ENCODE measurements at places on chromosomes 5 and 9.

DNA sequence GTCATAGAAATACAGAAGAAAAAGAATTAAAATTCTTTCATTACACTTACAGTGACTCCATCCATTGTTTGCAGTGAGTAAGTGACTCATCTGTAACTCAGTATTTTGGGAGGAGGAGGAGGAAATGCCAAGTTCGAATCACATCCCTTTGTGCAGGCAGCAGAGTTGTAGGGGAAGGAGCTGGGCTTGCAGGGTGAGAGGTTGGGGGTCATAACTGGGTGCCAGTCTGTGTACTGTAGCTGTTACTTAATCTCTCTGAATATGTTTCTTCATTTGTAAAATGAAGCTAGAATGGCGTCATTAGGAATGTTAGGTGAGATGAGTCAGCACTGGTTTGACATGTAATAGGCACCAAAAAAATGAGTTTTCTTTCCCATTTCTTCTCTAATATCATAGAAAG lies 235.7 kb upstream of the ADAMTSL1 start:
- H3K36me3 ChIP-seq, result no peaks in the 10 kb centered on the region
- H3K4me1 ChIP-seq, result no peaks in the 10 kb centered on the region
- DNase-seq, result no peak
- H3K27ac ChIP-seq, result no peak overlapping the region

DNA sequence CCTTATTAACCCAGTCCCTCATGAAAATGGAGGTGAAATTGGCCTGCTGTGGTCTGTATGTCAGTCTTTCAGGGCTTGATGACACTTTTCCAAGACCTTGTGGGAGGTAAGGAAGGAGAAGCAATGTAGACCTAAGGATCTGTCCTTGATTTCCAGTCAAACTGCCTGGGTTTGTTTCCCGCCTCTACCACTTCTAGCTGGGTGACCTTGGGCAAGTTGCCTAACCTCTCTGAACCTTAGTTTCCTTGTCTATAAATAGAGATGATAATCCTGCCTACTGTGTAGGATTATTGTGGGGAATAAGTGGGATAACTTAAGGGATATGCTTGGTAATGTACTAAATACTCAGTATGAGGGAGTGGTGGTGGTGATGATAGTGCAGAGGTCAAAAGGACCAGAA lies 59.7 kb downstream of the PPARGC1B start:
- H3K27me3 ChIP-seq, result no peaks in the 10 kb centered on the region
- H3K36me3 ChIP-seq, result no peaks in the 10 kb centered on the region
- H3K4me3 ChIP-seq, result no peak overlapping the region
- H3K27ac ChIP-seq, result no peak overlapping the region

DNA sequence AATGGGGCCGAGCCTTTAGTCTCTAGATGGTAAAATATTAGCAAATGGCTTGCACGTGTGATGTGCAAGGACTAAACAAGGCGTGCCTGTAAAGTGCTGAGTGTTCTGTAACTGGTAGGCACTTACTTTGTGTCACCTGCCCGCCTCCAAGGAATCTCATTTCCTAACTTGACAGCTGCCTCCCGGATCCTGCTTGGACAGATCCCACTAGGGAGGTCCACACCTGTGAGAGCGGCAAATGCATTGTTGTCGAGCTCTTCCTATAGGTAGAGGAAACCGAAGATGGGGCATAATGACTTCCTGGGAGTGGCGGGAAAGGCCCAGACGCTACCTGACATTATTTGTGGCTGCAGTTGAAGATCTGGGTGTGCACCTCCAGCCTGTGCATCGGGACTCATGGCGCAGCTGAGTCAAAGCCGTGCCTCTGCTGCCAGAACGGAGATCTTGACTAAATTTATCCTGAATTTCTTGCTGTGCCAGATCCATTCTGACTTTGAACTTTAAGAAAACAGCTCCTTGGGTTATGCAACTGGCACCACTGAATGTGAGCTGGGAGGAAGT lies 79.8 kb downstream of the TENT4A start:
- no peak for DNase-seq
- H3K4me1 ChIP-seq, result no peaks in the 10 kb centered on the region
- H3K36me3 ChIP-seq, result no peaks in the 10 kb centered on the region
- no peaks in the 10 kb centered on the region for H3K27me3 ChIP-seq
- no peak overlapping the region for H3K27ac ChIP-seq
- H3K4me3 ChIP-seq, result no peak overlapping the region

DNA sequence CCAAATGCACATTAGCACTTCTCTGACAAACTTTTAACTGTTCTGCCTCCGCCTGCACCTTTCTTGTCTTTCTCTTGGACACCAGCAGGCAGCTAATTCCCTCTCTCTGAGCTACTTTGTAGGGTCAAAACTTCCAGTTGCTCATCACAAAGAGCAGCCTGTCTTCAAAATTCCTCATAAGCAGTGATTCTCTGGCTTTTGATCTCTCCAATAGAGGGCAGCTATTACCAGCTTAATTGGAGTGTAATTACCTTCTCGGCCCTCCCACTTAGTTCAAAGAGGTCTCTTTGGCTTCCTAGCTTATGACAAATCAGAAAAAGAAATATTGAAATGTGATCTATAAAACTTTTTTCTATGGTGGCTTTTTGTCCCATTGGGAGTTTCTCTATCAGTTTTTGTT lies 43.6 kb upstream of the RAD23B start:
- H3K4me1 ChIP-seq, result no peaks in the 10 kb centered on the region
- no peaks in the 10 kb centered on the region for H3K36me3 ChIP-seq
- H3K27me3 ChIP-seq, result no peaks in the 10 kb centered on the region
- H3K4me3 ChIP-seq, result no peak overlapping the region
- DNase-seq, result no peak

GRCh38 chr5:10655972-10656830 lies 92.3 kb downstream of the ANKRD33B start:
- H3K4me3 ChIP-seq, result no peak overlapping the region
- no peak for DNase-seq
- no peak overlapping the region for H3K27ac ChIP-seq
- peaks cover 3% of the 10 kb centered on the region for H3K36me3 ChIP-seq
- H3K27me3 ChIP-seq, result no peaks in the 10 kb centered on the region
- H3K4me1 ChIP-seq, result no peaks in the 10 kb centered on the region

DNA sequence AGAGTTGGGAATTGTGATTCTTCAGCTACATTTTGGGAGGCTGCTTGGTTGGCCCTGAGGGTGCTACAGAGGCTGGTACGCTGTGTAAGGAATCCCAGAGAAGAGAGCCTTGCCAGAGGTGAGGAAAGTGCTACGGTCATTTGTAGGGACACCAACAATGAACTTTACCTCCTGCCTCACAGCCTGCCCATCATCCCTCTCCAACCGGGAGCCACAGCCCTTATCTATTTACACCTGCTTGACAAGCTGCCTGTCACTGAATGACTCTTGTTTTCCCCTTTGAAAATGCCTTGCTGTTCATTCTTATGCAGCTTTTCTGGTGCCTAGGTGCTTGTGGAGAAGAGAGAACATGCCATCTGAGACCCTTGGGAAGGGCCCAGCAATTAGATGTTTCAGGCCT lies 110.8 kb downstream of the PCSK1 start:
- DNase-seq, result no peak
- H3K36me3 ChIP-seq, result no peaks in the 10 kb centered on the region
- H3K4me3 ChIP-seq, result no peak overlapping the region
- no peaks in the 10 kb centered on the region for H3K27me3 ChIP-seq
- H3K4me1 ChIP-seq, result no peaks in the 10 kb centered on the region

- DNase-seq, result no peak
- no peaks in the 10 kb centered on the region for H3K4me1 ChIP-seq
- no peaks in the 10 kb centered on the region for H3K36me3 ChIP-seq
- no peak overlapping the region for H3K27ac ChIP-seq
Observed at GRCh38 chr9:115883467-115884329, 269.9 kb upstream of the PAPPA start.

GRCh38 chr5:154444556-154445421 lies 1.0 kb upstream of the SAP30L start:
- peak overlapping the region; percentile 98 for H3K4me3 ChIP-seq
- peak overlapping the region; percentile 84 for H3K27ac ChIP-seq
- no peaks in the 10 kb centered on the region for H3K27me3 ChIP-seq
- peak; percentile 86 for DNase-seq

DNA sequence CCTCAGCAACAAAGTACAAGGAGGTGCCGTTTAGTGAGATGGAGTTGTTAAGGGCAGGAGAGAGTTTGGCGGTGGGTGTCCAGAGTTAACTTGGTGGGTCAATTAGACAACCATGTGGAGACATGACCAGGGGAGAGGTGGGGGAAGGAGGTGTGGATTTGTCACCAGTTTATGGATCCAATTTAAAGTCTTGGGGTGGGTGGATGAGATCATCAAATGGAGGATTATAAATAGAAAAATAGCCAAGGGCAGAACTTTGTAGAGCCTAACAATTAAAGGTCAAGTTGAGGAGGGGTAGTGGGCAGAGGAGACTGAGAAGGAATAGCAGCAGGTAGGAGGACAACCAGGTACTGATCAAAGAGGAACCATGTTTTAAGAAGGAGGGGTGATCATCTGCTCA lies 108.7 kb upstream of the IL12B start:
- H3K27ac ChIP-seq, result no peak overlapping the region
- DNase-seq, result no peak
- H3K36me3 ChIP-seq, result no peaks in the 10 kb centered on the region
- no peak overlapping the region for H3K4me3 ChIP-seq
- no peaks in the 10 kb centered on the region for H3K27me3 ChIP-seq

DNA sequence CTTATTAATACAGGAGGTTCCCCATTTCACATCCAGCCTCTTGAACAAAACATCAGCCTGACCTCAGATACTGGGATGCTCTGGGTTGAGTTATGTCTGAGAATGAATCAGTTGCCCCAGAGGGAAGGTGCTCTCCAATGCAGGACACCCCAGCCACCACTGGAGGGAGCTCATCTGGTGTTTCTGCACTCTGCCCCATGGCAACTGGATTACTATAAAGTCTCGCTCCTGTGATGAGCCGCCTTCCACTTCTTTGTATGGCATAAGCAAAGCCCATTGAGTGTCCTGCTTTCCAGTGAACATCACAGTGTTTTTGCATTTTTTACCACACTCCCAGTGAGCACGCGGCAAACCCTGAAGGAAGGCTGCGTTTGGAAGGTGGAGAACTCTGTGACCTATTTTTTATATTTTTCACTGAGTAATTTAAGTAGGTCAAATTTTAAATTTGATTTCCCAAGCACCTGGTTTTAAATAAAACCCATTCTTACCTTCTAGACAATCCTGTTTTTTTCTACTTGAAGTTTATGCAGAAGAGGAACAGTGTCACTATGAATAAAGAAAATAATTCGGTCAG lies 176.9 kb upstream of the WWC1 start:
- H3K36me3 ChIP-seq, result no peaks in the 10 kb centered on the region
- no peaks in the 10 kb centered on the region for H3K4me1 ChIP-seq
- DNase-seq, result no peak
- H3K4me3 ChIP-seq, result no peak overlapping the region
- no peaks in the 10 kb centered on the region for H3K27me3 ChIP-seq

DNA sequence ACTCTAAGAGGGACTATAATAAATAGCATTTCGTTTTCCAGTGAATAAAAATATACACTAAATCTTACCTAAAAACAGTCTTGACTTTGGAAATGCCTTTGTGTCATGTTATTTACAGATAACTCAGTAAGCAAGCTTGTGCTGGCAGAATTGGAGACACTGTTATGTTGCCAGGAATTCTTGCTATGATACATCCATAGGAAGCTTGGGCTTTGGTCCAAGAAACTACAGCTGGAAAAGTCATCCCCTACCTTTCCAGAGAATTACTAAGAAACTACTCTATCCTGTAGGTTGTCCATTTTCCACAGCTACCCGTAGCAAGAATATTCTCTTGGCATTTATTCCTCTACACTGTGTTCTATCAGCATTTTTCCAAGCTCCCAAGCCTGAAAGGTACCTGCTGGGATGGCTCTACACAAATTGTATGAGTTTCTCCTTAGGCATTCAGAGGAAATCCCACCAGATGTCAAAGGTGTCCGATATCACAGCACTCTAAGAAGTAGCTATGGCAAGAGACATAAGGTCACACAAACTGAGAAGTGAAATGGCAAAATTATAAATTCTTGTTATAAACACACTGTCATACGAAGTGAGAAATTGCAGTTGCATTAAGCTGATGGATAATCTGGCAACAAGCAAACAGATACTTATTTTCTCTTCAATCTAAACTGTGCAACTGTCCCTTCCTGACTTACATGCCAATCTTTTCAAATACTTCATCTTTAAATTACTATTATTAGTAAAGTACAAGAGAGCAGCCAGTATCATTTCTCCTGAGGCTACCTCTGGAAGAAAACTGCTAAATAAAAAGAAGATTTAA lies 68.5 kb downstream of the MCTP1 start:
- no peaks in the 10 kb centered on the region for H3K4me1 ChIP-seq
- no peaks in the 10 kb centered on the region for H3K27me3 ChIP-seq
- no peak overlapping the region for H3K27ac ChIP-seq
- H3K4me3 ChIP-seq, result no peak overlapping the region

- H3K27me3 ChIP-seq, result no peaks in the 10 kb centered on the region
- H3K27ac ChIP-seq, result no peak overlapping the region
- H3K36me3 ChIP-seq, result no peaks in the 10 kb centered on the region
- DNase-seq, result no peak
- no peaks in the 10 kb centered on the region for H3K4me1 ChIP-seq
- no peak overlapping the region for H3K4me3 ChIP-seq
Observed at GRCh38 chr9:27260789-27261516, 36.0 kb downstream of the EQTN start.

GRCh38 chr9:100573655-100574260 lies 4.1 kb upstream of the CAVIN4 start:
- H3K4me1 ChIP-seq, result no peaks in the 10 kb centered on the region
- no peak overlapping the region for H3K27ac ChIP-seq
- H3K4me3 ChIP-seq, result no peak overlapping the region
- no peak for DNase-seq
- H3K36me3 ChIP-seq, result no peaks in the 10 kb centered on the region
- no peaks in the 10 kb centered on the region for H3K27me3 ChIP-seq

DNA sequence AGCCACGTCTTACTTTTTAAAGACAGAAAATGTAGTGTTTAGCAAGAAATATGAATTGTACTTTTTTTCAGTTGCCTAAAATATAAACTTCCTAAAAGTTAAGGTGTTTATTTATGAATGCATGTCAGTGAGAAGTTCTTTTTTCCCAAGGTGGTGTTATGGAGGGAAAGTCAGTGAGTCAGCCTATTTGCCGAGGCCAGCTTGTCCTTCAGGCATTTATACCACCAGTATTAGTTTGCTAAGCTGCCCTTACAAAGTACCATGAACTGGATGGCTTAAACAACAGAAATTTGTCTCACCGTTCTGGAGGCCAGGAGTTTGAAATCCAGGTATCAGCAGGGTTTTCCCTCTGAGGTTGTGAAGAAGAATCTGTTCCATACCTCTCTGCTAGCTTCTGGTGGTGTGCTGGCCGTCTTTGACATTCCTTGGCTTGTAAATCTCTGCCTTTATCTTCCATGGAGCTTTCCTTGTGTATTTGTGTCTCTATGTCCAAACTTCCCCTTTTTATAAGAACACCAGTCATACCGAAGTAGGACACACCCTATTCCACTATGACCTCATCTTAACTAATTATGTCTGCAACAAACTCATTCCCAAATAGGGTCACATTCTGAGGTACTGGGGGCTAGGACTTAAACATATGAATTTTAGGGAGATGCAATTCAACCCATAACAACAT lies 38.4 kb downstream of the PRKACG start:
- H3K27me3 ChIP-seq, result no peaks in the 10 kb centered on the region
- H3K4me1 ChIP-seq, result peaks cover 33% of the 10 kb centered on the region
- H3K27ac ChIP-seq, result no peak overlapping the region
- H3K4me3 ChIP-seq, result no peak overlapping the region

GRCh38 chr5:66143473-66144073 lies 527 bp upstream of the SREK1 start:
- no peaks in the 10 kb centered on the region for H3K27me3 ChIP-seq
- H3K27ac ChIP-seq, result peak overlapping the region; percentile 100
- no peaks in the 10 kb centered on the region for H3K36me3 ChIP-seq
- no peak for DNase-seq
- peaks cover 47% of the 10 kb centered on the region for H3K4me1 ChIP-seq
- H3K4me3 ChIP-seq, result peak overlapping the region; percentile 87

GRCh38 chr9:122816163-122816867 lies 12.1 kb downstream of the PDCL start:
- H3K36me3 ChIP-seq, result peaks cover 51% of the 10 kb centered on the region
- H3K4me3 ChIP-seq, result no peak overlapping the region
- peaks cover 33% of the 10 kb centered on the region for H3K4me1 ChIP-seq
- no peaks in the 10 kb centered on the region for H3K27me3 ChIP-seq
